Spinal cord (tissue), 10 donors: ENCODE measurements at places on chromosomes 1 and 21. TPM values are rescaled to one million over a fixed set of nuclear protein-coding genes. Genes with fewer than 3 reads are reported as not detected.

UBE2U gene
- total RNA-seq, result not detected

SERINC2 gene
- total RNA-seq, result 0.89 TPM

DCDC2B gene
- total RNA-seq, result not detected

CFHR2 gene
- not detected for total RNA-seq

DNA sequence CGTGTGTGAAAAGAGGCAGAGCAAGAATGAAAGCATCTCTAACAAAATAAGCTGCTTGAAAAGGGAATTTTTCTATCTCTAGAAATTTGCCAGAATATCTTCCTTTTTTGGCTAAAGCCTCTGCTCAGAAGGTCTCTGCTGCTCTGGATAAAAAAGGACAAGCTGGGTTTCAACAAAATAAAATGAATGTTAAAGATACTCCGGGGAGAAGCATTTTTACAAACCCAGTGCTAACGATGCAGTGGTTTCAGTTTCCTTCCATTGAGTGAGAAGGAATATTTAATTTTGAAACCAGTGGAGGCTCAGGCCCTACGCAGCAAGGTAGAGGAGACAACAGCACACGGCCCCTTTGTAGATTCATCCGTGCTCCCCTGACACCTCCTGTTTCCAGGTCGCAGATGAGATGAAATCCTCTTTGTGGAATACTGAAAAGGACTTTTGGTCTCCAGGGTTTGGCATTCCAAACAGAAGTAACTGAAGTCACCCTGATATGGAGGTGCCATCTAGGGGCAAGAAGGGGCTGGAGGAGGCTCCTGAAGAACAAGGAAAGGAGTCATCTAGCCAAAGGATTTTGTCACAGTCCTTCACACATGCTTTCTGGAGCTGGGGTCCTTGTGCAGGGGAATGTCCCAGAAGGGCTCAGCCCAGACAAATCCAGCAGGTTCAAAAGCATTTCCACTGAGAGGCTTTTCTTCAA is 65.7 kb upstream of the SYT6 start:
- no peak overlapping the region for H3K4me3 ChIP-seq
- no peak for DNase-seq
- H3K4me1 ChIP-seq, result peaks cover 6% of the 10 kb centered on the region

- DNase-seq, result no peak
- no peaks in the 10 kb centered on the region for H3K27me3 ChIP-seq
Measured at GRCh38 chr1:51941528-51941927, 49.0 kb downstream of the RAB3B start.

- H3K4me1 ChIP-seq, result peaks cover 17% of the 10 kb centered on the region
- H3K36me3 ChIP-seq, result peaks cover 3% of the 10 kb centered on the region
- H3K27me3 ChIP-seq, result no peaks in the 10 kb centered on the region
- no peak overlapping the region for H3K27ac ChIP-seq
Measured at GRCh38 chr1:40980453-40981121, 1.1 kb downstream of the CTPS1 start.

- H3K4me1 ChIP-seq, result peaks cover 21% of the 10 kb centered on the region
- no peak overlapping the region for H3K4me3 ChIP-seq
- H3K27ac ChIP-seq, result no peak overlapping the region
- H3K36me3 ChIP-seq, result peaks cover 28% of the 10 kb centered on the region
Measured at GRCh38 chr21:45460611-45461368, 55.8 kb downstream of the COL18A1 start.

DNA sequence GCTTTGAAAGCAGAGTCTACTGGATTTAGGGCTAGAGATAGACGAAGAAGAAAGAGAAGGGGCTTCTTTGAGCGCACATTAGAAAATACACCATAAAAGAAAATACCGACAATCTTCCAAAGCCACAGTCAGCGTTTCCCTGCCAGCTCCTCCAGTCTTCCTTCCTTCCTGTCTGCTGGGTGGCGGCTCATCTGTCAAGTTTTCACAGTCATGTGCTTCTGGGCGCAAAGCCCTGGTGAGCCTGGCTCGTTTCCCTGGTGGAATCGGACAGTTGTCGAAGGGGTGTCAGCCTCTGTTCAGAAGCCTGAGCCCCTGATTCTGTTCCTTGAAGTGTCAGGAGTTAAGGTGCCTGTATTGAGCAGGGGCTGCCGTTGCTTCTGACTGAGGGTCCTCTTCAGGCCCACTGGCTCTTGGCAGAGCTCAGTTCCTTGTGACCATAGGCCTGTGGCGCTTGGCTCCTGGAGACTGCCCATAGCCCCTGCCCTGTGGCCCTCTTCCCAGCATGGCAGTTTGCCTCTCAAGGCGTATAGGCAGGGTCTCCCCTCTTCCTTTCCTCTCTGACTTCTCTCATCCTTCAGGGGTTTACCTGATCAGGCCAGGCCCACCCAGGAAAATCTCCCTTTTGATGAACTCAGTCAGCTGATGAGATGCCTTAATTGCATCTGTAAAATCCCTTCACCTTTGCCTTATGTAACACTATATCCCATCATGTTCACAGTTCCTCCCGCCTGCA is 58.6 kb downstream of the ADARB1 start:
- H3K36me3 ChIP-seq, result peaks cover 16% of the 10 kb centered on the region
- H3K27me3 ChIP-seq, result no peaks in the 10 kb centered on the region
- no peak overlapping the region for H3K4me3 ChIP-seq
- H3K4me1 ChIP-seq, result peaks cover 23% of the 10 kb centered on the region

GRCh38 chr1:202200669-202201068 is 7.1 kb downstream of the LGR6 start:
- H3K4me3 ChIP-seq, result no peak overlapping the region
- no peaks in the 10 kb centered on the region for H3K36me3 ChIP-seq
- H3K4me1 ChIP-seq, result peaks cover 19% of the 10 kb centered on the region
- peaks cover 2% of the 10 kb centered on the region for H3K27me3 ChIP-seq
- DNase-seq, result no peak

GRCh38 chr21:37338671-37339551 is 27.7 kb upstream of the DYRK1A start:
- no peak overlapping the region for H3K27ac ChIP-seq
- H3K27me3 ChIP-seq, result no peaks in the 10 kb centered on the region
- no peaks in the 10 kb centered on the region for H3K4me1 ChIP-seq
- H3K36me3 ChIP-seq, result no peaks in the 10 kb centered on the region
- DNase-seq, result no peak

- H3K27ac ChIP-seq, result no peak overlapping the region
- H3K4me1 ChIP-seq, result peaks cover 61% of the 10 kb centered on the region
- H3K27me3 ChIP-seq, result no peaks in the 10 kb centered on the region
- peaks cover 13% of the 10 kb centered on the region for H3K36me3 ChIP-seq
- no peak for DNase-seq
Measured at GRCh38 chr1:27604579-27605299, 795 bp upstream of the AHDC1 start.

DNA sequence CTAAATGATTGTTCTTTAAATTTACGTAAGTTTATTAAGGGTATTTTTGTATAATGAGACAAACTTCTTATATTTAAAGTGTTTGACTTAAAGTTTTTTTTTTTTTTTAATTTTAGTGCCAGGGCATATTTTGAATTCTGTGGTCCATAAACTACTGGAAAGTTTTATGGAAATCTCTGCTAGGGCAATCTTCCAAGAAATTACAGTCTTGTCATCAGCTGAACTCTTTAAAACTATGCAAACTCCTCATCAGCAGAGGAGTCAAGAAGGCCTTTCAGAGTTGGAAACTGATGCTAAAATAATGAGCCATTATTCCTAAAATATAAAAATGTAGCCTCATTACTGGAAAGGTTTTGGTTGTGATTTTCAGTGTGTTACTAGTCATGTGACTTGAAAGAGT is 1201.9 kb downstream of the BRINP3 start:
- no peaks in the 10 kb centered on the region for H3K4me1 ChIP-seq
- no peak for DNase-seq
- no peak overlapping the region for H3K27ac ChIP-seq

DNA sequence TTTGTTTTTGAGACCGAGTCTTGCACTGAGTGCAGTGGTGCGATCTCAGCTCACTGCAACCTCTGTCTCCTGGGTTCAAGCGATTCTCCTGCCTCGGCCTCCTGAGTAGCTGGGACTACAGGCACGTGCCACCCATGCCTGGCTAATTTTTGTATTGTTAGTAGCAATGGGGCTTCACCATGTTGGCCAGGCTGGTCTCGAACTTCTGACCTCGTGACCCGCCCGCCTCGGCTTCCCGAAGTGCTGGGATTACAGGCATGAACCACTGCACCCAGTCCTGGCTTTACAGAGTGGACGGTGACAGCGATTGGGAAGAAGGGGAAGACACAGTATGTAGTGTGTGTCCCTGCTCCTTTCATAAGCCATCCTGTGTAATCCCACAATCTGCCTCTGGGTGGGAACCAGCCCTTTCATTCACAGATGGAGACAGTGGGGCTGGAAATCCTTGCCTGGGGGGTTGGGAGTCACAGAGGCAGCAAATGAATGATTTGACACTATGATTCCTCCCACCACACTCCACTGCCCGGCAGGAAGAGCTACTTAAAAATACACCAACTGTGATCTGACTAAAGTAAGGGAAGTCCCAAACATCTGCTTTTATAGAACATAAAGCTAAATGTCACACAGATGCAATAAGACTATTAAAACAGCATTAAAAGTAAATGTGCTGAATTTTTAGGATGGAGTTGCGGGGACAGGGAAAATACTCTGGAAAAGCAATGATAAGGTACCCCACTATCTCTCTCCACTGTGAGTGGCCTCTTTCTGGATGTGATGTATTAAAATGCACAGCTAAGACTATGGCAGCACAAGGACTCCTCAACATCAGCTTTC is 4.5 kb downstream of the PARP1 start:
- peaks cover 47% of the 10 kb centered on the region for H3K4me1 ChIP-seq
- H3K27ac ChIP-seq, result no peak overlapping the region
- H3K36me3 ChIP-seq, result peaks cover 34% of the 10 kb centered on the region
- no peaks in the 10 kb centered on the region for H3K27me3 ChIP-seq

DNA sequence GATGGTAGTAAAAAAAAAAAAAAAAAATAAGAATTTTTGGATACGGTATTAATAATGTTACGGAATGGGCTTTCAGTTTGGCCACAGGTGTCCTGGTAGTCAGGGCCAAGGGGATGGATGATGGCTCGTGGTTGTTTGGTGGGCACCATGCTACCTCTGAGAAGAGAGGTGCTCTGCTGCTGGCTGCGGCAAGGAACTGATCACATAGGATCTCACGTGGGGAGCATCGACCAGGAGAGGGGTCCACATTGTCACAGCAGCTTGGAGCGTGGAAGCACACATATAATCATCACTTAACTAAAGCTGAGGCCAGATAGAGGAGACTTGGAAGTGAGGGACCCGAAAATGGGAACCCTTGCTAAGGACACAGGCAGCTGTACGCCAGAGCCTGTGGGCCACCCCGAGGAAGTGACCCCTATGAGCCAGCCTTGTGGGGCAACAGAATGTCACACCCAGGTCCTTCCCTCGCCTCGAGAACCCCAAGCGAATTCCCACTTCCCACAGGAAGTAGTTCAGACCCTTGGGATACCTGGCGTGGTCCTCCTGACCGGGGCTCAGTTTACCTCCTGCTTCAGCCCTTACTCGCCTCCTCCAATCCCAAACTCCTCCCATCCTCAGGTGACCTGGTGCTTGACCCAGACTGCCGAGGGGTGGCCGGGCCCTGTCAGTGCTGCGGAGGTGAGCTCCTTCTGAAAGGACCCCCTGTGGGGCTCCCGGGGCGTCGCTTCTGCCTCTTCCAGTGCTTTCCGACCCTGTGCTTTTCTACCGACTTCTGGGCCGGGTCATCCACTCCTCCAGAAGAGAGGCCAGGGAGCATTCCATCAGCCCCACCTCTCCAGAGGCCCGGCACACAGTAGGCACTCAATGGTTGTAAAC is 222.0 kb downstream of the CAMTA1 start:
- H3K27me3 ChIP-seq, result no peaks in the 10 kb centered on the region
- peaks cover 16% of the 10 kb centered on the region for H3K36me3 ChIP-seq
- no peak overlapping the region for H3K4me3 ChIP-seq
- peaks cover 6% of the 10 kb centered on the region for H3K4me1 ChIP-seq
- DNase-seq, result no peak
- H3K27ac ChIP-seq, result no peak overlapping the region

GRCh38 chr1:155207806-155208540 is at the start of gene THBS3:
Gene THBS3, minus strand, starts transcription at chr1:155207897. Its CDS starts 21 bp downstream, at chr1:155207876.
- H3K27ac ChIP-seq, result peak within 1 kb of the TSS; percentile 99
- H3K4me1 ChIP-seq, result peaks cover 34% of the 10 kb centered on the region
- H3K27me3 ChIP-seq, result no peaks in the 10 kb centered on the region
- peak; percentile 87 for DNase-seq

DNA sequence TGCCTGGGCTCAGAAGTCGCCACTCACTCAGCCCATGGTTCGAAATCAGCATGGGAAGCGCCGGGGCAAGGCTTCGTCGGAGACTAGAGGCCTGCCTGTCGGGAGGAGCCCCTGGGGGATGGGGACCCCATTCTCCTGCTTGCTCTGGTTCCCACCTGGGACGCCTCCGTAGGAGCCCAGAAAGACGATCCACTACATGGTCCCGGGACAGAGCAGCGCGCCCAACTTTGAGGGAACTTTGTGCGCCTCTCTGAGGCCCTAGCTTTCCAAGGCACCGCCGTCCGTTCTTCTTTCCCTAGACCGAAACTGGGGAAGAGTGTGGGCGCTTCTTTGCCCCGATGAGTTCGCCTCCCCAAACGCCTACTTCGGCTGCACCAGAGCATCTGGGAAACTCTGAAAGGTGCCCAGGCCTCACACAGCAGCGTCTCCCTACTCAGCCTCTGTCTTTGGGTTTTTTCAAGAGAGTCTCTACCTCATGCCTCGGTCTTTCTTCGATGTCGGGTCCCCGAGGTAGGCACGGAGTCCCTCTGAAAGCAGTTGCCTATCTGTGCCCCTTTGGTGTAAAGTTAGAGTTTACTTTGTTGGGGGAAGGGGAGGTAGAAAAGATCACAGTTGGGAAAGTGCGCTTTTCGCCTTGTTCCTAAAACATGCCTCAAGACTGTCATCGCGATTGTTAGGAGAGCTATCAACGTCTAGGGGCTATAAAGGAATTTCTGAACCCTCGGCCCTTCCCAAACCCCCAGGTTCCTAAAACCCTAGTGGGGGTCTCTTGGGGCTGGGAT is 14.0 kb downstream of the NR5A2 start:
- no peak for DNase-seq
- H3K4me1 ChIP-seq, result peaks cover 48% of the 10 kb centered on the region
- peaks cover 92% of the 10 kb centered on the region for H3K27me3 ChIP-seq
- no peak overlapping the region for H3K4me3 ChIP-seq
- H3K36me3 ChIP-seq, result no peaks in the 10 kb centered on the region

DNA sequence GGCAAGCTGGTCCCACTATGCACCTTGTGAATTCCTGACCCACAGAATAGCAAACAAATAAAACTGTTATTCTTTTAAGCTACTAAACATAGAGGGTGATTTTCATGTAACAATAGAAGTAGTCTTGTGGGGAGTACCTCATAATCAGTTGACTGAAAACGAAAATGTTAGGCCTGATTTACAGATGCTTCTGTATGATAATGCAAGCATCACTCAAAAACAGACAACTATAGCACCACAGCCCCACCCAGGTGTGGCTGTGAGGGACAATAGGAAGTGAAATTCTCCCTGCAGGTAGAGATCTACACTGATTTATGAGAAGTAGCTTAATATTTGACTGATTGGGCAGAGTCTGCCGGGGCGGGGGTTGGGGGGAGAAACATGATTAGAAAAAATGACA is 26.5 kb upstream of the KRTAP19-8 start:
- no peak overlapping the region for H3K4me3 ChIP-seq
- no peaks in the 10 kb centered on the region for H3K36me3 ChIP-seq
- H3K4me1 ChIP-seq, result no peaks in the 10 kb centered on the region
- no peak for DNase-seq
